Putamen (tissue), 1 donor: ENCODE measurements at places on chromosomes 5 and 9.

DNA sequence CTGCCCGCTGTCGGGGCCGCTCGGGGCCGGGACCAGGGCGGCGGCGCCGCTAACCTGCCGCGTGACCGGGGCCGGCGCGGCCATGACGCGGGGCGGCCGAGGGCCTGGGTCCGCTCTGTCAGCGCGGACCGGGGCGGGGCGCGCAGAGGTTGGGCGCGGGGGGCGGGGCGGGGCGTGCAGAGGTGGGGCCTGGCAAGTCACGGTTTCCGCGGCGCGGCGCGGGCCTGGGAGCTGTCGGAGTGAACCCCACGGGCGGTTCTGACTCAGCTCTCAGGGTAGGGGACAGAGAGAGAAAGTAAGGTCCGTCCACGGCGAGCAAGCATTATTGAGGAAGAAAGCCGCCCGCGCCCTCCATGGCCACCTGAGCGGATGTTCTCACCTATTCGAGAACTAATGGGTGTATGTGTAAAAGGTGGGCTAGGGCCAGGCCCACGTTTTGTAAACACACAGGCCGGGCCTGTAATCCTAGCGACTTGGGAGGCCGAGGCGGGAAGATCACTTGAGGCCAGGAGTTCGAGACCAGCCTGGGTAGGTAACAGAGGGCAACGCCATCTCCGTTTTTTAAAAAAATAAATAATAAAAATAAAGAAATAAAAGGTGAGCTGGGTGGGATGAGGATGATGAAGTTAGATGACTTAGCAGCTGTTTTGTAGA is at the start of gene PRXL2C:
Gene PRXL2C, minus strand, starts transcription at position 120 of the 654 bp plus-strand sequence. Its CDS starts 36 bp downstream, at position 84.
- DNase-seq = peak; percentile 58

DNA sequence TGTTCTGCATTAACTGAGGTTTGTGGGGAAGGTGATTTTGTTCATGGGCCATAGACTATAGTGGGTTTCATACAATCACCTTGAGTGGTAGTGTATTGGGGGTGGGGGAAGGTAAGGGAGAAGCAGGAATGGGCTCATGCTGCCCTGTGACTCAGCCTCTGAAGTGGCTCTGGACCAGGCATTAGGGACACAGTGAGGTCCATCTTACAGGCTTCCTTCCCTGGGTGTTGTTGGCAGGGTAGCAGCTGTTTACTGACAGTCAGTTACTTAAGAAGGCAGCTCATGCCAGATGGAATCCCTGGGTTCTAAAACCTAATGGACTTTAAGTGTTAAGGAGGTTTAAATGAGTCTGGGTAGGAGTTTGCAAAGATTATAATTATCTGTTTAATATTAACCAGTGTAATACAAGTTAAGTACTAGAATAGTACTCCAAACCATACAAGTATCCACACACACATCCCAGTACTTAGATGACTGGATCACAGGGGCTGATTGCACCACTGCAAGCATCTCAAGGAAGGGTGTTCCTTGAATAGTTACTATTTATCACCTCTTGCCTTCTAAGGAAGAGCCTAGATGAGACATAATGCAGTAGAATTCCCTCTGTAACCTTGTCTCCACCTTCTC is 59.3 kb downstream of the CAST start:
- no peak for DNase-seq

GRCh38 chr9:118782790-118783463 is 586.3 kb downstream of the BRINP1 start:
- DNase-seq = no peak

DNA sequence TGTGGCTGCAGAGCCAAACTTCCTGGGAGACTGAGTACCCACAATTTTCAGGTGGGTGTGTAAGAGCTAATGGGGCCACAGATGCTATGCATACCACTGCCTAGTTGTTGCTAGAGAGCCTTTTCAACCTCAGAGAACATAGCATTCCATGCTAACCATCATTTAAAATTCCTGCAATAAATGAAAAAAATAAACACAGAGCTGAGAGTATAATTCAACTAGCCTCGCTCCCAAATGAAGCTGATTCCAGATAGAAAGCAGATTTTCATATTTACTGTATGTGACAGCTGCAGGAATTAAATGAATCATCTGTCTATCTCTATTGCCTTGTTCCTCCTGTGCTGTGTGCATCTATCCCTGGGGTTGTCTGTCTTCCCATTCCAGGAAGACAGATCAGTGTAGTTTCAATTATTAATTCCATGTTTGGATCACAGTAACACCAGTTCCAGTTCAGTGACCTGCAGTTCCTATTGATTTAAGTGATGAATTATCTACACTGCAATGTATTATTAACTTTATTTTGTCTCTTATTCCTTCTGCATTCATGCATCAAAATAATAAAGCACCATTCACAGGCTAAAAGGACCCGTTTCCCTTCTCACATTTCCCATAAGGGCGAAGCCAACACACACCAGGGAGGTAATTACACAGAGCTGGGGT is 324.5 kb downstream of the SLIT3 start:
- DNase-seq = no peak

- no peak for DNase-seq
Observed at GRCh38 chr5:93777620-93778019, 36.2 kb upstream of the POU5F2 start.
